ENCODE measurements at places on chromosomes 1 and 21.

GRCh38 chr1:155174324-155175280, 953 bp downstream of the TRIM46 start:
- peak; percentile 43 for DNase-seq

DNA sequence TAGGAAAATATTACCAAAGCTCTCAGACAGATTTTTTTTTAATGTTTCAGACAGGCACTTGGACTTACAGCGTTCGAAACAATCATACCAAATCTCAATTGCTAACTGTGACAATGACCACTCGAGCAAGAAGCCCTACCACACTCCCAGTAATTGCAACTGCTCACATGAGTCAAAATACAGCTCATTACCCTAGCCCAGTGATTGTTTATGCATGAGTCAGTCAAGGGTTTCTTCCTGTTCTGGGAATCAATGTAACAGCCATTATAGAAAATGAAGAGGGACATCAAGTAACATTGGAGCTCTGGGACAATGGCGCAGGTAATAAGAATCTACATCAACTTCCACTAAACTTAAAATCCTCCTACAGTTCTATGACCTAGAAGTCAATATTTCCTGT, 56.1 kb upstream of the SH3GLB1 start:
- peak; percentile 78 for DNase-seq

DNA sequence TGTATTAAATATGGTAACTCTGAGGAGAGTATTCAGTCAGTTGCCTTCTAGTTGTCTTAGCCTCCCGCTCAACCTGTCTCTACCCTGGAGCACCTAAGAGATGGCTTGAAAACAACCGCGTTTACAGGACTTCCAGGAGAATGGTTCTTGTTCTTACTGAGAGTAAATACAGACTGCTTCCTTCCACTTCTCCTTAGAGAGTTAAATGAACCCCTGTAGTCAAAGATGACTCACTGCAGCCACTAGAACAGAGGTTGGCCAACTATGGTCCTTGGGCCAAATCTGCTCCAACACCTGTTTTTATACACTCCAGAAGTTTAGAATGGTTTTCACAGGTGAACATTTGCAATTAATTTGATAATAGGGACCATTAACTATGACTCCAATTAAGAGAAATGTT, 60.1 kb upstream of the ASB17 start:
- DNase-seq, result no peak

DNA sequence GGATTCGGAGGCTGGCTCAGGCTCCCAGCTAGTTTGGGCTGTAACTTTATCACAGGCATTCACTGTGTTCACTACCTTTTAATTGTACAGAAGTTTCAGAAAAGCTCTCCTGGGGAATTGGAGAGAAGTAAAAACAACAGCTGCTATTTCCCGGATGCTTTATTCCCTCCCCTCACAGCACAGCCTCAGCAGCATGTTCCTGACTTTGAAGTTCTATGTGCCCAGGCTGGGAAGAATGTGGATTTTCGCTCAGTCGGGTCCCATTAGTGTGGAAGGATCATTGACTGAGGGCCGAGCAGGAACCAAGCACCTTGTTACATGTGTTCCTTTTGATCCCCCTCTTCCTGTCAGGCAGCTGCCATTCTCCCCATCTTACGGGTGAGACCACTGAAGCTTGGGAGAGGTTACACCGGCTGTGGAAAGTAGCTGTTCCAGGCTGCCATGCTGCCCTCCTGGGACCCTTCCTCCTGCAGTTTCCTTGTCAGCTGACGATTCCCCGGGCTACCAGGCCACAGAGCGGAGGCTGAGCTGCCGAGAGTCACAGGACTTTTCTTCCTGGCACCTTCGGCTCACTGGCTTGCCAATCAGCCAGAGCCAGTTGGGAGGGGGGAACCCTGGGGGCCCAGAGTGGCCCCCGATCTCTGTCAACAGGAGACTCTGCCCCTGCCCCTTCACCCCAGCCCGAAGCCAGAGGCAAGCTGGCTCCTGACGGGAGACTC, 223.1 kb upstream of the TMEM51 start:
- DNase-seq, result no peak

- no peak for DNase-seq
These were observed 4.7 kb upstream of the PFKL start for GRCh38 chr21:44295163-44295573.

DNA sequence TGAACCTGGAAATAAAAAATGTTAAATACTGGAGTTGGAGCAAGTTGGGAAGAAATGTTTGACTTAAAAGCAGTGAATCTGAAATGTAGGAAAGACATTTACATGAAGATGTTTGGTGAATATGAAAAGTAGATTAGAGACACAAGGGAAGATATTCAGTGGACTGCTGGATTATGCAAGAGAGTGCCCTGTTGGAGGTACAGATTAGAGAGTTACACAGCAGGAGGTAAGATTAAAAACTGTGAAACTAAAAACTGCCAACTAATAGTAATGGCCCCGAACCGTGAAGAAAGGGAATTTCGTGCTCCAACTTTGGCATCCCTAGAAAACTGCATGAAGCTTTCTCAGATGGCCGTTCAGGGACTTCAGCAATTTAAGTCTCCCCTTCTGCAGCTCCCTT, 375.4 kb downstream of the DPYD start:
- DNase-seq, result no peak

GRCh38 chr1:17588048-17588871, 48.8 kb downstream of the ARHGEF10L start:
- peak; percentile 55 for DNase-seq

DNA sequence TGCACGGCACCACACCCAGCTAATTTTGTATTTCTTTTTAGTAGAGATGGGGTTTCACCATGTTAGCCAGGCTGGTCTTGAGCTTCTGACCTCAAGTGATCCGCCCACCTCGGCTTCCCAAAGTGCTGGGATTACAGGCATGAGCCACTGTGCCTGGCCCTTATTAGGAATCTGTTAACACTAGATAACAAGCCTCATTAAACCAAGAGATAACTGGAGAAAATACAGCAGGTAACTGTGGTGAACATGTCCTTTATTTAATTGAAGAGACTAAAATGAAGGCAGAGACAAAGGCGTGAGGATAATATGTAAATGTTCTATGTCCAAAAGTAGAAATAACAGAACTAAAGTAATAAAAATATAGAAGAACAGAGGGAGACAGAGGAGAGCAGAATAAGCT, 71.8 kb upstream of the DNAJC6 start:
- DNase-seq, result no peak
